ENCODE measurements at places on chromosomes 2 and 18.

DNA sequence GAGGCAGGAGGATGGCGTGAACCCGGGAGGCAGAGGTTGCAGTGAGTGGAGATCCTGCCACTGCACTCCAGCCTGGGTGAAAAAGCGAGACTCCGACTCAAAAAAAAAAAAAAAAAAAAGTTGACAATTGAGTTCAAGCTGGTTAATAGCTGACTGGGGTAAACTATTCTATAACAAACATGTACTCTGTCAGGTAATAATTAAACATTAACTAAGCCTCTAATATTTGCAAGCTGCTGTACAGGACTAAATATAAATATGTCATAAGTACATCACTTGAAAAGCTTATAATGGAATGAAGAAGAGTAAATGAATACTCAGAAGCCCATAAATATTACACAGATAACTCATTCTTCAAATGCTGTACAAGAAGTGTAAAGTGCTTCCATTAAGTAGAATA is 190.4 kb upstream of the CRIM1 start:
- DNase-seq = no peak

DNA sequence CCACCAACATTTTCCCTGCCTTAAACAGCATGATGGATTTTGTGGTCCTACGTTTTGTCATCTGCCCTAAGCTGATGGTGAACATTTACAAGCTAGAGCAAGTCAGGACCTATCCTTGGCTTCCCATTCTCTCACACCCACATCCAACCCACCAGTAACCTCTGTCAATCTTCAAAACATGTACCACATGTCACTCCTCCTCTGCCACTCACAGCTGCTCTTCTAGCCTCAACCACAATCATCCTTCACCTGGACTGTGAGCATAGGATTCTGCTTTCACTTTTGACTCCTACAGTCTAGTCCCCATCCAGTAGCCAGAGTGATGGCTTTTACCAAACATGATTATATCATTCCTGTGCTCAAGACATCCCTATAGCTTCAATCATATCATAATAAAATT is 279.8 kb upstream of the DLGAP1 start:
- no peak for DNase-seq

DNA sequence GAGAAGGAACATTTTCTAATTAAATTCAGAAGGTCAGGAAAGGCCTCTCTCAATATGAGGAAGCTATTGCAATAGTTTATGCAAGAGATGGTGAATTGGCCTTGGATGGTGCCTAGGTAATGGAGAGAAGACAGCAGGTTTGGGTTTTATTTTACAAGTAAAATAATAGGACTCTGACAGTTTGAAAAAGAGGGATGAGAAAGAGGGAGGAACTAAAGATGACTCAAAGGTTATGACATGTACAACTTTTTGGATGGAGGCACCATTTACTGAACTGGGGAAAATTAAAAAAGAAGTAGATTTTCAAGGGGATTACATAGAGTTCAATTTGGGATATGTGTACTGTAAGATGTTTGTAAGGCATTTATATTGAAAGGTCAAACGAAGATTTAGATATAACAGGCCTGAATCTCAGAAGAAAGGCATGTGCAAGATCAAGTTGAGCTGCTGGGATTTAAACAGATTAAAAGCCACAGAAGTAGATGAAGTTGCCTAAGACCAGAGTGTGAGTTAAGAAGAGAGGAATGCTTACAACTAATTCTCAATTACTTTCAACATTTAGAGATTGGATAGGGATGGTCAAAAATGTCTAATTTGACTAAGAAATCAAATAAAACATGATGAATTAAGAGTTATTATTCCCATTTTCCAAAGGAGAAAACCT is 12.3 kb upstream of the ASNSD1 start:
- no peak for DNase-seq

DNA sequence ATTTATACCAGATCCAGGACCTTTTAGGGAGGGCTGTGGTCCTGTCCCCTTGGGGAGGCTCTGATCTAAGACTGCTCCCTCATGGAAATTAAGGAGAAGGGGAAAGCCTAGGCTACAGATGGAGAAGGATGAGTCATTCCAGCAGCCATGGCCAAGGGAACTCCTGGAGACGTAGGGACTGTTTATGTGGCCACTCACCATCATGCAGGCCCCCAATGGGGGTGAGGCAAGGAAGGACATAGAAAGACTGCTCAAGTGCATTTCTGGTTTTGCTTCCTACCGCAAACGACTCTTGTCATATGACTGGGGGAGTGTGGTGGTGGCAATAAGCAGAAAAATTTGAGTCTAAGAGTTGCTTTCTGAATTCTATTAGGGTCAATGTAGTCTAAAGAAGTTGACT is 54.0 kb upstream of the CYP1B1 start:
- DNase-seq = no peak

DNA sequence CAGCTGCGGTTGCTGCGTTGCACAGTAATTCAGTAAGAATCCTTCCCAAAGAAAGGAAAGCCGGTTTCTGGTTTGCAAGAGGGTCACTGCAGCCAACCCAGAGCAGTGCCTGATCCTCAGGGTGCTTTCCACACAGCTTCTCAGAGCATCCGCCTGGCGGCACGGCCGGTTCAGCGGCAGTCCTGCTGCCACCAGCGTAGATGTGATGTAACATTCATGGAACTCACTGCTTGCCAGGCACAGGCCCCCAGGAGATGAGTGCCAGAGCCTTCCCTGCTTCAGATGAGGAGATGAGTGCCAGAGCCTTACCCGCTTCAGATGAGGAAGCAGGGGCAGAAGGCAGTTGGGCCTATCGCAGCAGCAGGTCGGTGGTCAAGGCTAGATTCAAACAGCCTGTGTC is 230.2 kb downstream of the GBX2 start:
- no peak for DNase-seq

DNA sequence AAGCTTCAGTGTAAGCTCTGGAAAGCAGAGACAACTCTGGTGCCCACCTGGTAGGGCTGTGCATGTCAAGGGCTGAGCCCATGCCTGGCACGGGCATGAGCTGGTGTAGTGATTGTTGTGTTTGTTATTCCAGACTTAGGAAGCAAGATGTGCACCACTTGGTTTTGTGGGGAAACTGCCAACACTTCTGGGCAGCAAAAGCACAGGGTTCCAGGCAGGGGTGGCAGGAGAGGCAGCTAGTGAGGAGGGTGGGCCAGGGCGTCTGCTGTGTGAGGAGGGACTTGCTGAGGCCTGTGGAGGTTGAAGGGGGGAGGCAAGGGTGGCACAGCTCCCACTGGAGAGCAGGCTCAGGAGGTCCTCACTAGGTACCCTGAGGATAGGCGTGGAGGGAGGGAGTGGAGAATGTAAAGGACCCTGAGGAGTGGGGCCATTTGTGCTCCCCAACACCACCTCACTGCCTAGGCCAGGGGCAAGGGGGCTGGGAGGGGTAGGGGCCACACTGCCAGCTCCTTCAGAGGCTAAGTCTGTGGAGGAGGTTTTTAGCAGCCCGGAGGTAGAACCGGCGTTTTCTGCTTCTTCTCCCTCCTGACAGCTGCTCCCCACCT is 104.0 kb upstream of the POU3F3 start:
- DNase-seq = no peak

GRCh38 chr2:14941151-14941631 is 308.7 kb downstream of the LRATD1 start:
- DNase-seq = no peak

DNA sequence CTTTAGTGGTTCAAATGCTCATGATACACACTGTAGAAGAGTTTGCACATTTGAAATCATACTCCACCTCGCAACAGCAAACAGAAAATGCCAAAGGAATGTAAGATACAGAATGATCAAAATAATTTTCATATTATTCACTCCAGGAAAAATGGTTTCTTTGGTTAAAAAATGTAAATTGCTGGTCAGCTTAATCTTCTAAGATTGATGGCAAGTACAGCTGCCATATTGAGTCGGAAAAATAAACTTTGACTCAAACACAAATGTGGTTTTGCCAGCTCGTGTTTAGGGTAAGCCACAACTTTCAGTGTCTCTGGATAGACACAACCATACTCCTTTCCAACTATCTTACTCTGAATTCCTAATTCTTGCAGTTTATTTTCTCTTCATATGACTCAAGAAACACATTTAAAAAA is 154.9 kb upstream of the SMIM21 start:
- DNase-seq = no peak

DNA sequence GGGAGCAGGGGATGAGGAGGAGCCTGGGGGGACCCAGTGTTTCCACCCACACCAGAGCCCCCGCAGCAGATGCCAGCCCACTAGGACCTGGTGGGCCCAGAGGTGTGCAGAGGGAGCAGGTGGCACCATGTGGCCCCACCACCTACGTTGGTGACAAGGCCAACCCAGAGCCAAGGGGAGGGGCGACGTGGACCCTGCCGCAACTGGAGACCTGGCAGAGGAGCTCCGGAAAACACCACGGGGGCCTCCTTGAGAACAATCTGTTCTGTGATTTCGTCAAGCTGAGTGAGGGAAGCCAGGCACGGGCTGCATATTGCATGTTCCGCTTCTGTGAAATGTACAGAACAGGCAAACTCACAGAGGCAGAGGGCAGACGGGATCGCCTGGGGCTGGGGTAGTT is 49.1 kb upstream of the GPC1 start:
- DNase-seq = no peak

DNA sequence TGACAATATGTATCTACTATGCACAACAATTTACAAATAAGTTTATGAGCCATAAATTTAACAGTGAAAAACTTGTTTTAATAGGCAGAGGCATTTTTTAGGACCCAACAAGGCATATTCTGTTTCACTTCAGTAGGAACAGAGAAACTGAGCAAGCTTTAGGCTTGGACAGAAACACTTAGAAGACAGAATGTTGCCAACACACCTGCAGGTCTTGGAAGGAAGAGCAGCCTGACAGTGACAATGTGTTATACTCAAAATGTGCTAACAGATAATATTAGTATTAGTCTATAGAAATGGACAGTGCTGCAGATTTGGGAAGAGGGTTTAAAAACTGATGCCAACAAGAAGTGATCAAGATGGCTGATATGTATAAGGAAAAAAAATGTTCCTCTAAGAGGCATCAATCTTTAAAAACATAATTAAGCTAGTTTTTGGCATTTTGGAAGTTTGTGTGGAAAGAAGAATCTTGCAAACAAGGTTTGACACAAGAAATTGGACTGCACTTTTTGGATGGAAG is 297.1 kb upstream of the FSIP2 start:
- DNase-seq = no peak

DNA sequence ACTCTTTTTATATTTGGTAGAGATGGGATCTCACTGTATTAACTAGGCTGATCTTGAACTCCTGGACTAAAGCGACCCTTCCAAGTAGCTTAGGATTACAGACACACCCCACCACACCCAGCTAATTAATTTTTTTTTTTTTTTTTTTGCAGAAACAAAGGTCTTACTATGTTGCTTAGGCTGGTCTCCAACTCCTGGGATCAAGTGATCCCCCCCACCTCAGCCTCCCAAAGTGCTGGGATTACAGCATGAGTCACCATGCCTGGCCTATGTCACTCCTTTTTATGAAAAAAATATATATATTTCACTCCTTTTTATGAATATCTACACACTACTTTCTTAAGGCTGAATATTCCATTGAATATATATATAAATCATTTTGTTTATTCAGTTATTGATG is 162.8 kb downstream of the MGAT5 start:
- DNase-seq = no peak

GRCh38 chr2:120287183-120288015 is 34.7 kb downstream of the RALB start:
- no peak for DNase-seq

DNA sequence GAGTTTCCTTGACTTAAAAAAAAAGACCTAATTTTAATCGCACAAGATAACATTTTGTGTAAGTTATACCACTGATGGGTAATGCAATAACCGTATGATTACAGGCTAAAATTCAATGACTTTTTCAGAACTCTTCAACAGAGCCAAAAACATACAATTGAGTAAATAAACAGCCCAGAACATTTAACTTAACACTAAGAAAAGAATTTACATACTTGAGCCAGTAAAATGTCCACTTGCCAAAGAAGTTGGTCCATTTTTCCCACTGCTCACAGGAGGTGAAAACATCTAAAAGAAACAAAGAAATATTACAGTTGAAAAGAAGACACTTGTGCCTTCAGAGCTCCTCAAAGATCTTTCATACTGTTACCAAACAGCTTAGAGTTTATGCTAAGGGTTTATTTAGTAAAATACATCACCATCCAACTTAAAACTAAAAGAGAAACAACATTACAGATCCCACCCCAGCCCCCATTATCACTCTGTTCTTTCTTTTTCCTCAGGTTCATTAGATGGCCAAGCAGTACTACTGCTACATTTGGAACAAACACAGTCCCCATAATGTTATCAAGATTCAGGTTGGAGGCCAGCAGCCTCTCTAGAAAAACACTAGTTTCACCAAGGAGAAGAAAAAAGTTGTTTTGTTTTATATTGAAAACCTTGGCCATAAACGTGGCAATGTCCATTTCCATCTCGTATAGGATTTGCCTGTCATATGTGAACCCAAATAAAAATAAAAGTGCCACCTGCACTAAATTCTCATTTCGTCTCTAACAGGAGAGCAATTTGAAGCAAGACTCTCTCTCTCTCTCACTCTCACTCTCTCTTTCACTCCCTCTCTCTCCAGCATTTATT is 2.7 kb downstream of the TCF4 start:
- DNase-seq = no peak

DNA sequence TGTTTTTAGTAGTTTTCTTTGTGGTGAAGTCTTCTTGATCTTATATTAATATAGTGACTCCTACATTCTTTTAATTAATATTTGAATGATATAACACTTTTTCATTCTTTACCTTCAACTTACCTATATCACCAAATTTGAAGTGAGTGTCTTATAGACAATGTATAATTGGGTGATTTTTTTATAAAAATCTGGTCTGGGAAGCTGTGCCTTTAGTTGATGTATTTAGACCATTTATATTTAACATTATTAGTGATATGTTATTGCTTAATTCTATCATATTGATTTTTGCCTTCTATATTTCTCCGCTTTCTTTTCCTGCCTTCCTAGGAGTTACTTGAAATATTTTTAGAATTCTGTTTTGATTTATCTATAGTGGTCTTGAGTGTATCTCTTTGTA is 16.4 kb downstream of the TMEM182 start:
- DNase-seq = no peak

DNA sequence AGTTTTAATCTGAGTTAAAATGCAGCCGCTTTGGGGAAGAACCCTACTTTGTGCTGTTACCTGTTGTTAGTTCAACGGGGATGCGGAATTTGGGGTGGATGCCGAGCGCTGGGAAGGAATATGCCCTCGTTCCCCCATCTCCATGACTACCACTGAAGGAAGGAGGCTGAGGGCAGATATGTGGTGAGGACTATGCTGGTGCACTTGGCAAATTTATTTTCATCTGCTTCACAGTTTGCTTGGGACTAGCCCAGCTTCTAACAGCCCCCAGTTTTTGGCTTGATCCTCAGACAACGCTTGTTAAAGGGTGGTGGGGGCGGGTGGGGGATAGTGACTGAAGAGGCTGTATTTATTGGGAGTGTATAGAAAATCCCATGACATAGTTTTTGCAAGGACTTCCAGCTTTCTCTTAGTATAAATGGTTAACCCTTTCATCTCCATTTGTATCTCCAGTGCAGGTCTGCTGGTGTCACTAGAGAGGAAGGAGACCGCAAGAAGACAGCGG is 100.8 kb downstream of the COLEC12 start:
- DNase-seq = no peak

- no peak for DNase-seq
These were observed 4.6 kb downstream of the RPS27A start for GRCh38 chr2:55236992-55237543.

- DNase-seq = no peak
These were observed 16.4 kb downstream of the SMAD7 start for GRCh38 chr18:48934415-48934722.

Measured in T-helper 9 cell (primary cell).